ENCODE measurements at places on chromosomes 12 and 14. TPM values are rescaled to one million over a fixed set of nuclear protein-coding genes. Genes with fewer than 3 reads are reported as not detected.

The LALBA gene
- total RNA-seq: not detected

The EFS gene
- 34.4 TPM for total RNA-seq

The CBLN3 gene
- 0.85 TPM for total RNA-seq

The MSI1 gene
- 0.09 TPM for total RNA-seq

DNA sequence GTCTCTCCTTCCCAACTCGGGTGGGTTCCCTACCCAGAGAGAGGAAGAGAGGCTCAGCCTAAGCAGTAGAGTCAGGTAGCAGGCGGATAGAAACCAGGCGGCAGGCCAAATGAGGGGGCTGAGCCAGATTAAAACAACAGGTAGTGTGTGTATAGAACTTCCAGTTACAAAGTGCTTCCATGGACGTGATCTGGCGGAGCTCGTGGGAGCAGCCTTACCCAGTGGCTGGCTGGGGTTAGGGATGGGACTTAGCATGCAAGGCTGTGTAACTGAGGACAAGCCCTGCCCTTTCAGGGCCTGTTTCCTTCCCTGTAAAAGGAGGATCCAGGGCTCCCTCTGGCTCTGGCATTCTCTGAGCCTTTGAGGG, 8.3 kb downstream of the KRT80 start:
- H3K36me3 ChIP-seq: no peaks in the 10 kb centered on the region
- no peak for DNase-seq
- H3K27me3 ChIP-seq: no peaks in the 10 kb centered on the region
- no peak overlapping the region for H3K4me3 ChIP-seq
- peaks cover 76% of the 10 kb centered on the region for H3K4me1 ChIP-seq
- peak overlapping the region; percentile 91 for H3K27ac ChIP-seq

DNA sequence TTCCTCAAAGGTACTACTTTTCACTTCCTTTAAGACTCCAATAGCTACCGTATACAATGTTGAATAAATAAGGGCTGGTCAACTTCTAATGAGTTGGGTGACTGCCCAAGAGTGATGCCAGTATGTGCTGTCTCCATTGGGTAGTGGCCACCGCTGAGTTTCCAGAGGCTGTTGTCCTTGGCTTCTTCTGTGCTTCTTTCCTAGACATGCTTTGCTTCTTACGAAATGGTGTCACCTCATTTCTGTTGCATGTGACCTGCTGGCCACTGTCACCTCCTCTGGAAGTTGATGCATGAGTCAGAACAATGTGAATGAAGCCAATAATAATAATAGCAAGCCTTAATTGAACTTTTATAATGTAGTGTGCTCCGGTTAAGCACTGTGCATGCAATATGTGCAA, 7.5 kb upstream of the NID2 start:
- H3K4me3 ChIP-seq: no peak overlapping the region
- H3K4me1 ChIP-seq: no peaks in the 10 kb centered on the region
- H3K27me3 ChIP-seq: no peaks in the 10 kb centered on the region
- no peak overlapping the region for H3K27ac ChIP-seq
- no peak for DNase-seq

DNA sequence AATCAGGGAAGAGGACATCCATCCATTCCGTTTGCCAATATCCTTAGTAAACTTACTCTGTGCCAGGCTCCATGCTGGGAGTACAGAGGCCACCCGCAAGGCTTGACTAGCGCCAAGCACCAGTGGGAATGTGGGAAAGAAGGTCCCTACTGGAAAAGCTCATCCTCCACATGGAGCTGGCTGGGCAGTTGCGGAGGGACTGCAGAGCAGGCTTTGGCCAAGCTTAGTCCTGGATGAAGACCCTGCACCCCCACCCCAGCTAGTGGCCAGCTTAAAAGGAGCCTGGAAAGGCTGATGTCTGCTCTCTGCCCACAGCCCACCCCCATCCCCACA, 22.4 kb upstream of the EIF2B2 start:
- no peak overlapping the region for H3K27ac ChIP-seq
- DNase-seq: no peak
- no peak overlapping the region for H3K4me3 ChIP-seq
- peaks cover 45% of the 10 kb centered on the region for H3K4me1 ChIP-seq
- no peaks in the 10 kb centered on the region for H3K27me3 ChIP-seq

DNA sequence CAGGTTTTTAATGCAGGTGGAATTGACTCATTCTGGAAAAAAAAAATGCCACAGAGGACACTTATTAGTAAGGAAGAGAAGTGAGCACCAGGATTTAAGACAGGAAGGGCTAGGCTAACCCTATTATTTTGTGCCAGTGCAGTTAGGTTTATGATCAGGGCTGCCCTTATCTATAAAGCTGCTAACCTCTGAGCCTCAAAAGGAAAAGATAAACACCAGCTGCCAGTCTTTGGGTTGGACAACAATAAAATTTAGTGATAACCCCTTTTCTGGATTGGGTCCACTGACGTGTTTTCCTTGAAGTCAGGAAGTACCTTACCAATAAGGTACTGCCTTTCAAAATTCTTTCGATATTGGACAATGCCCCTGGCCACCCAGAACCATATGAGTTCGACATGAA, 128.9 kb downstream of the NUBPL start:
- no peaks in the 10 kb centered on the region for H3K36me3 ChIP-seq
- no peak overlapping the region for H3K27ac ChIP-seq
- no peak for DNase-seq

GRCh38 chr12:96814200-96814599, 92.9 kb upstream of the NEDD1 start:
- no peak overlapping the region for H3K27ac ChIP-seq
- no peaks in the 10 kb centered on the region for H3K36me3 ChIP-seq
- DNase-seq: no peak
- H3K4me1 ChIP-seq: no peaks in the 10 kb centered on the region
- H3K27me3 ChIP-seq: no peaks in the 10 kb centered on the region

- H3K27ac ChIP-seq: no peak overlapping the region
- DNase-seq: no peak
- no peaks in the 10 kb centered on the region for H3K36me3 ChIP-seq
- H3K4me1 ChIP-seq: no peaks in the 10 kb centered on the region
- no peak overlapping the region for H3K4me3 ChIP-seq
- no peaks in the 10 kb centered on the region for H3K27me3 ChIP-seq
These were observed 135.4 kb upstream of the TRHDE start for GRCh38 chr12:72136792-72137191.

GRCh38 chr12:818733-819132, 66.4 kb downstream of the WNK1 start:
- peaks cover 26% of the 10 kb centered on the region for H3K4me1 ChIP-seq
- H3K4me3 ChIP-seq: no peak overlapping the region
- no peaks in the 10 kb centered on the region for H3K36me3 ChIP-seq
- no peak for DNase-seq
- no peaks in the 10 kb centered on the region for H3K27me3 ChIP-seq
- peak overlapping the region; percentile 70 for H3K27ac ChIP-seq

DNA sequence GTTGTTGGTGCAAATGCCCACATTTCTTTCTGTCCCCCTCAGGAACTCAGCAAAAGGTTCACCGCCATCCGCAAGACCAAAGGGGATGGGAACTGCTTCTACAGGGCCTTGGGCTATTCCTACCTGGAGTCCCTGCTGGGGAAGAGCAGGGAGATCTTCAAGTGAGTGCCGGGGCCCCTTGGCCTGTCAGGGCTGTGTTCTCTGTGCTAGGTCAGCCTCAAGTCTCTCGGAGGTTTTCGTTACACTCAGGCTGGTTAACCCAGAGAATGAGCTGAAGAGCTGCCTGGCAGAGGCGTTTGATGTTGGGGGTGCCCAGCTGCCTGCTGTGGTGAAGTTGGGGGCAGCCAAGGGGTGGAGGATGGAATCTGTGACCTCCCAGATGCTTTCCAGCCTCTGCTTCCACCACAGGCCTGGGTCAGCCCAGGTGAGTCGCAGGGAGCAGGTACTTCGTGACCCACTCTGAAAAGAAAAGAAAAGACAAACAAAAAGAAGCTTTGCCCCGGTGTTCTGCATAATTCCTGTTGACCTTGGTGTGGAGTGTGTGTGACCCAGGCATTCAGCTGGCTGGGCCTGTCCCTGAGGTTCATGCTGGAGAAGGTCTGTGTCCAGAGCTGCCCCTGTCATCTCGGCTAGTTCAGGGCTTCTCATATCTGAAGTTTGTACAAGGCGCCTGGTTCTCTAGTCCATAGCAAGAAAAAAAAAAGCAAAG, 12.9 kb downstream of the OTUB2 start:
- no peak for DNase-seq
- H3K4me1 ChIP-seq: no peaks in the 10 kb centered on the region
- no peak overlapping the region for H3K4me3 ChIP-seq
- H3K36me3 ChIP-seq: peaks cover 22% of the 10 kb centered on the region
- no peak overlapping the region for H3K27ac ChIP-seq
- no peaks in the 10 kb centered on the region for H3K27me3 ChIP-seq

GRCh38 chr14:36498938-36499337, 21.1 kb downstream of the NKX2-1 start:
- H3K27me3 ChIP-seq: peaks cover 8% of the 10 kb centered on the region
- no peak for DNase-seq
- H3K27ac ChIP-seq: no peak overlapping the region
- no peaks in the 10 kb centered on the region for H3K36me3 ChIP-seq
- H3K4me3 ChIP-seq: no peak overlapping the region

All from esophagus squamous epithelium (tissue), 5 donors.